HTR-8/SVneo (cell line): ENCODE measurements at places on chromosomes 4 and X.

GRCh38 chrX:65994519-65995506, 45.1 kb downstream of the VSIG4 start:
- DNase-seq: no peak

DNA sequence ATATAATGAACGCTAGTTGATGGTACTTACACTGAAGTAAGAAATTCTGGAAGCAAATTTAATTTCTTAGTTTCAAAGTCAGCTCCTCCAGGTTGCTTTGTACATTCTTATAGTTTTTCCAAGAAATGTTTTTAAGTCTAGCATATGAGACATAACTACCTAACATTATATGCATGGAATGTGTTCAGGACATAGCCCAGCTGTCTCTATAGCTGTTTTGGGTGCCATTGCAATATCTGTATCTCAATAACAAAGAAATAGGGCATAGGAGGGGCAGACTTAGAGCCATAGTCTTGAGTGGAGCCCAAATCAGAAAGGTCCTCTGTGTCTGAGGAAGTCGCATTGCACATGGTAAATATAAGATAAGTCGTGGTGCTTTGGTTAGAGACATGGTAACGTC, 143.4 kb downstream of the CBR4 start:
- no peak for DNase-seq

DNA sequence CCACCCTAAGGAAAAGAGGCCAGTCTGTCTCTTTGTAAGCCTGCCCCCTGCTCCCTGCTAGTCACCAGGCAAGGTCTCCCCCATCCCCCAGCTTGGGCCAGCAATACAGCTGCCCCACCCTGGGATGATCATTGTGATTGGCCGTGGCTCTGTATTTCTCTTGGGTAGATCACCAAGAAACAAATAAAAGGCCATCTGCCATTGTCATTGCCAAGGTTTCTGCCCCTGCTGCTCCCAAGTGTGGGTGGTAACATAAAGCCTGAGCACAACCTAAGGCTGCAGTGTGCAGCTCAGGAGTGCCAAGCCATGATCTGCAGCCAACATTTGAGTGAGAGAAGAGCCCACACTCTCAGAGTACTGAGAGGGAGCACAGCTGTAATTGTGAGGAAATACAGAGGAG, 241.0 kb upstream of the POF1B start:
- DNase-seq: no peak

DNA sequence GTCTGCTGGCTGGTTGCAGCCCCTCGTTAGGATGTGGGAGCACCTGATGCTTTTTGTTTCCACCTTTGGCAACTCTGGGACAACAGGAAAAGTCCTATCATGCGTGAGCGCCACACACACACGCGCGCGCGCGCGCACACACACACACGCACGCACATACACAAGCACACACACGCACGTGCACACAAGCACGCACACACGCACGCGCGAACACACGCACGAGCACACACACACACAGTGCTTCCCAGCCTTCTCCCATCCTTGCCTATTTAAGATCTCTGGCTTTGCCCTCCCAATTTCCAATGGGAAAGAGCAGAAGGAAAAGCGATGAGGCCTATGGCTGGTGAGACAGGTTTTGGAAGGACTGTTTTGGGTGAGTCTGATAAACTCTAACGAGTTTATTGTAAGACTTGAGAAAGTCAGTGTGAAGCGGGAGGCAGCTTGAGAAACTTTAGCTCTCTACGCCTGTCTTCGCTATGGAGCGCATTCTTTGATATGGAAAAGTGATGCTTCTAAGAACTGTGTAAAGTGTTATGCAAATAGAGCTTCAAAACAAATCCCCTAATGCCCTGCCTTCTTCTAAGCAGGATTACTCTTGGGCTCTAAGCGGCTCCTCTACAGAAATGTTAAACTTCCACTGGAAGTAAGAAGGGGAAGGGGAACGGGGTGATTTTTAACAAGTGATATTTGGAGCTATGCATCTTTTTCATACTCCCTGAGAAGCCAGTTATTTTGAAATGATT, 11.8 kb downstream of the SUPT20HL1 start:
- DNase-seq: no peak

DNA sequence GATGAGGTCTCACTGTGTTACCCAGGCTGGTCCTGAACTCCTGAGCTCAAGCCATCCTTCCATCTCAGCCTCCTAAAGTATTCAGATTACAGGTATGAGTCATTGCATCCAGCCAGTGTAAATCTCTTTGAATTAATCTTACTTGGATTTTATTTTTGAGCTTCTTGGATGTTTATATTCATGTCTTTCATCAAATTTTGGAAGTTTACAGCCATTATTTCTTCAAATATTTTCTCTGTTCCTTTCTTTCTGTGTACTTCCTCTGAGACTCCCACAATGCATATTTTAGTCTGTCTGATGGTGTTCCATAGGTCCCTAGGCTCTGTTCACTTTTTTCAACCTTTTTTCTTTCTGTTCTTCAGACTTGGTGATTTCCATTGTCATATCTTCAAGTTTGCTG, 34.9 kb downstream of the ZCCHC13 start:
- no peak for DNase-seq

DNA sequence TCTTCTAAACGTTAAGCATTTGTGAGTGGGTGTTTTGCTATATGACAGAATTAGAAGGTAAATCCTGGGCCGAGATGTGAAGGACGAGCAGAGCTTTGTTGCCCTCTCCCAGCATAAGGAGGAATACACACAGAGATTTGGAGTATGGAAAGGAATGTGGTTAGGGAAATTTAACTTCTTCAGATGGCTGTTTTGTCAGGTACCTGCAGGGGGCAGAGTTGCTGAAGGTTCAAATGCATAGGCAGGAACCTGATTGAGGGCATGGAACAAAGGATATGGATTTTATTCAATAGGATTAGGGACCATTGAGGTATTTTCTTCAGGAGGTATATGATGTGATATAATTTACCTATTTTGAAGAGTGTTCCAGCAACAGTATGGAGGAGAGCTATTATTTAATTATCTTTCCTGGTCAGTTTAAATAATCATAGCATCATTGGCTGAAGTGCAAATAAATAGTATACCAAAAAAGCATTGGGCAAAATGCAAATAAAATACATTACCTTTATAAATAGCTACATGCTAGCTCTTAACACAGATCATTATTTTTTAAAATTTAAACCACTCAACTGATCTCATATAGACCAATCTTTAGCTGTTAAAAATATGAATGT, 143.6 kb downstream of the SLIT2 start:
- peak; percentile 3 for DNase-seq

DNA sequence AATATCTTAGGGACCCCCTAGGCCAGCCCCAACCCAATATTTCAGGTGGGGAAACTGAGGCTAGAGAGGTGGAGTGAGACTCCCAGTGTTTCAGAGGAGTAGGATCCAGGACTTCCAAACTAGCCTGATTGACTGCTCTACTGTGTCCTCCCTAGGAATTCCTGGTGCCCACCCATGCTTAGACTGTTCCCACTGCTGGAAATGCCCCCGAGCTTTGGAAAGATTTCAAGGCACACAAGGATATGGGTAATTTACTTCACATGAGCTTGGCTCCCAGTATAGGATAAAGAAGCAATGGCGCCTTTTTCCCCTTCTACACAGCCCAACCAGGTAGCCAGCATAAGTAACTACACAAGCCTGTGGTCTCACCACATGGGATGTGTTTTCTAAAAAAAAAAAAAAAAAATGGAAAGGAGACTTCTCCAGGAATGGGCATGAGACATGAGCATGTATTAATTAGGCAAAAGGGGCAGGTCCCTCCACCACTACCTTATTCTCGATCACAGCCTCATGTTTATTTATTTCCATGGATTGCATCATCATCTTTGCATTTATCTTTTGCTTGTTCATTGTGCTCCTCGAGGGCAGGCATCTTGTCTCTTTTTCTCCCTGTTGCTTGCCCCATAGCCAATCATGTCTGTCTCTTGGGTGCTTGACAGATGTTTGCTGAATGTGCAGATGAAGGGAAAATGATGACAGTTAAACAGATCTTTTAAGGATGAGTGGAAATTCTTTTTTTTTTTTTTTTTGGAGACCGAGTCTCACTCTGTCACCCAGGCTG, 66.7 kb downstream of the DRD5 start:
- no peak for DNase-seq

DNA sequence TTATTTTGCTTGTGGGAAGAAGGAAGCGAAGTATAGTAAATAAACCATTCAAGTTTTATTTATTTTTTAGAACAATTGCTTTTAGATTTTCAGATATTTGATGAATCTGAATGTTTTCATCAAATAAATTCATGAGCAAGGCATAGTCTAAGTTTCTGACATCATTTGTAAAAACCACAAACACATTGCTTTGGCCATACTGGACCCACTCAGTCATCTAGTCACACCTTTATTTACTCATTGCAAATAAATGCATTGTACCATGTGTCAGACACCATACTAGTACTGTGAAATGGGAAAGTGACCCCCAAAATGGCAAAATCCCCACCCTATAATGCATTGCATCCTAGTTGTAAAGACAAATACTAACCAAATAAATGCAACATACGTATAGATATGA, 449.1 kb upstream of the SMIM31 start:
- DNase-seq: no peak

GRCh38 chr4:106993827-106994226, 42.3 kb downstream of the DKK2 start:
- DNase-seq: no peak

DNA sequence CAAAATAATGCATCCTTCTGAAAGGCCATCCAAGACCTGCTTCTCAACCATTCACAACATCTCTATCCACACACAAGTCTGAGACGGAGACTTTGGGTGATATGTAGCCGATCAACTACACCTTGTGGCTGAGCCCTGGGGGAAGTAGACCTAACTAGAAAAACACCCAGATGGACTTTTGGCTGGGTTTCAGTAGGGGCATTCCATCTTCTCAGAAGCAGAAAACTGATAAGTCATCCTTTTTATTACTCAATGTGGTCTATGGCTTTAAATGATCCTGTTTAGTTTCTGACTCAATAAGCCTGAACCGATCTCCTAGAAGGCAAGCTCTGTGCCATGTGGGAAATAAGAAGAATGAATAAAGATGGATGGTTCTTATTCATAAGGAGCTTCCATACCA, 82.5 kb upstream of the AFF2 start:
- no peak for DNase-seq

- no peak for DNase-seq
Observed at GRCh38 chr4:41257906-41258305, 1.2 kb downstream of the UCHL1 start.

DNA sequence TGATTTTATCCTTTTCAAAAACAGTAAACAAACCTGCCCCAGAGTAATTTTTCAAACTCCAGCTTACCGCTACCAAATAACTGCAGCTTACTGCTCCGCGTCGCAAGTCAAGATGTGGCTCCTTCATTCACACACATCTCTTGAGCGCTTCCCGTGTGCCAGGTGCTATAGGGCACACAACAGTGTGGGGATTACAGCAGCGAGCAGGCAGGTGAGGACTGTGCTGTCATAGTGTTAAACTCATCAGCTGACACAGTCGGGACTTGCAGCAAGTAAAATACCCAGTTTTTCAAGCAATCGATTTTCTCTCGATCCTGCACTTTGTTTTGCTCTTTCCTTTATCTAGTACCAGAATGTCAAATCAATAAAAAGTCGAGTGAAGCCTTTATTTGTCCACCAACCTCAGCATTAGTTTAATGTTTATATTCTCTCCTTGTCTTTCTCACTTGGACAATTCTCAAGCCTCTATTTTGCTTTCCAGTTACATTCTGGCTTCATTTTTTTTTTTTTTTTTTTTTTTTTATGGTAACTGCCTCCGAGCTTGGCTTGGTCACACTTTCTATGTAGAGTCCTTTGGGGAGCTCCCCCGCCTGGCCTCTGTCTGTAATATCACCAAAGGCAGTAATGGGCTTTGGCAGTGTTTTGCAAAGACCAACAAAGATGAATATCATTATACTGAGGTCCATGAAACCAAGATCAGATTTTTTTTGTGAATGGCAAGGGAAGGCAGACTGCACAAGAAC, 8.3 kb upstream of the ASB5 start:
- peak; percentile 65 for DNase-seq

DNA sequence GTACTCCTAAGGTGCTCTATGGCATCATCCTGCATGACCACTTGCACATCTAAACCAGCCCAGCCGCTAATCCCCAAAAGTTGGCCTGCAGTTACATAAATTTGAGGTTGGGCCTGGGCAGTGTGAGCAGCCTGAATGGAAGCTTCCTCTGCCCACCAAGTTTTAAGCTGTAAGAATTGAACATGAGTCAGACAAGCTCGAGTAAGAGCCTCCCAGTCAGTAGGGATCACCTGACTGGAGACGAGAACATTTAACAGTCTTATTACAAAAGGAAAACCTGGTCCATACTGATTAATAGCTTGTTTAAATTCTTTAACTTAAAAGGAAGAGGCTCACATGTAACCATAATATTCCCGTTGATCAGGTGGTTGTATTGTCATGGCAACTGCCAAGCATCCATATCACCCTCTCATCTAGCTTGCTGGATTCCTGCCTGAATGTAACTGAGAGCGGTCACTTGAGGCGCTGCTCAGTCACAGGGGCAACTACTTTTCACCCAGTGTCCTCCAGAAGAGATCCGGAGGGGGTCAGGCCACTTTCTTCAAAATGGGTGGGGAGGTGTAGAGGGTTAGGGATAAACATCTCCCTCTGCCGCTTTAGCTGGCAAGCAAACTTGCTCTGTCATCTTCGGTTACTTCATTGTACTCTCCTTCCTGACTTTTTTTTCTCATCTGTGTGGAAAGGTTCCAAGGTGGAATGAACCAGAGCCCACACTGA, 56.6 kb upstream of the WDR1 start:
- no peak for DNase-seq

- no peak for DNase-seq
Observed at GRCh38 chrX:3788494-3789233, 75.2 kb upstream of the PRKX start.

- no peak for DNase-seq
Observed at GRCh38 chr4:76943129-76943620, 6.4 kb upstream of the SEPTIN11 start.

DNA sequence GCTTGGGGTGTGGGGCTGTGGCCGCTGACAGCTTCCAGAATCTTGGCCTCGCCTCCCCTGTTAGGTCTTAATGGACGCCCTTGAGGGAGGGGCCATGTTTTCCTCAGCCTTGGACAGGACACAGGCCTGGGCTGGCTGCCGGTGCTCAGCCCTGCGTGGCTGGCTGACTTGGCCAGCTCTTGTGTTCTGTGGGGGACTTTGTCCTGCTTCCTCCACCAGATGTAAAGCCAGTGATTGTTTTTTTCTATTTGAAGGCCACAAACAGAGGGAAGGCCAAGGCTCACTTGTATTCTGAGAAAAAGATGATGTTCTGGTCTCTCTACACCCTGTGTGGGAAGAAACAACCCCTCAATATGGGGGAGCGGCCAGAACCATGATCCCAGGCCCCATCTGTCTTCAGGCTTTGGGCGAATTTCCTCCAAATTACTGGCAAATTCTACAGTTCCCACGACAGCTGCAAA, 71.3 kb downstream of the HTRA3 start:
- DNase-seq: no peak

DNA sequence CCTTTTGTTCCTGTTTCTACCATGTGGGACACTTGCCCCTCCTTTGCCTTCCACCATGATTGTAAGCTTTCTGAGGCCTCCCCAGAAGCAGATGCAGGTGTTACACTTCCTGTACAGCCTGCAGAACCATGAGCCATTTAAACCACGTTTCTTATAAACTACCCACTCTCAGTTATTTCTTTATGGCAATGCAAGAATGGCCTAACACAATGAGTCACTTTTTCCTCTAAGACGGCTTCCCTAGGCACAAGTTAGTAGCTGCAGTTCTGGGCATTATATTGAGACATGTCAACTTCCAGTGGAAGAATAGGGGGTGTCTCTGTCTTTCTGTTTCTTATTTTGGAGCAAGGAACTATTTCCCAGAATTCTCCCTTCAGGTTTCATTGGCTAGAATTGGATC, 32.9 kb upstream of the DIPK2B start:
- no peak for DNase-seq

- no peak for DNase-seq
Observed at GRCh38 chr4:48681856-48682255, 98.2 kb downstream of the FRYL start.

GRCh38 chr4:47926667-47927258, 12.4 kb upstream of the NFXL1 start:
- peak; percentile 56 for DNase-seq
